ENCODE measurements at places on chromosomes 3 and 15. TPM values are rescaled to one million over a fixed set of nuclear protein-coding genes. Genes with fewer than 3 reads are reported as not detected.

The ACAA1 gene
- total RNA-seq, result 52.9 TPM

The EID1 gene
- total RNA-seq, result 93.6 TPM

The DAZL gene
- total RNA-seq, result not detected

The TUBGCP4 gene
- 28.0 TPM for total RNA-seq

The ADAMTS17 gene
- 2.4 TPM for total RNA-seq

The MESP1 gene
- total RNA-seq, result 4.5 TPM
